CD4-positive, alpha-beta T cell treated with Interleukin-15 for 4 hours (primary cell): ENCODE measurements at places on chromosomes 7 and 10.

- no peak for DNase-seq
Measured at GRCh38 chr7:33946094-33946699, 40.9 kb downstream of the BMPER start.

- no peak for DNase-seq
Measured at GRCh38 chr7:134702366-134703240, 56.0 kb downstream of the BPGM start.

DNA sequence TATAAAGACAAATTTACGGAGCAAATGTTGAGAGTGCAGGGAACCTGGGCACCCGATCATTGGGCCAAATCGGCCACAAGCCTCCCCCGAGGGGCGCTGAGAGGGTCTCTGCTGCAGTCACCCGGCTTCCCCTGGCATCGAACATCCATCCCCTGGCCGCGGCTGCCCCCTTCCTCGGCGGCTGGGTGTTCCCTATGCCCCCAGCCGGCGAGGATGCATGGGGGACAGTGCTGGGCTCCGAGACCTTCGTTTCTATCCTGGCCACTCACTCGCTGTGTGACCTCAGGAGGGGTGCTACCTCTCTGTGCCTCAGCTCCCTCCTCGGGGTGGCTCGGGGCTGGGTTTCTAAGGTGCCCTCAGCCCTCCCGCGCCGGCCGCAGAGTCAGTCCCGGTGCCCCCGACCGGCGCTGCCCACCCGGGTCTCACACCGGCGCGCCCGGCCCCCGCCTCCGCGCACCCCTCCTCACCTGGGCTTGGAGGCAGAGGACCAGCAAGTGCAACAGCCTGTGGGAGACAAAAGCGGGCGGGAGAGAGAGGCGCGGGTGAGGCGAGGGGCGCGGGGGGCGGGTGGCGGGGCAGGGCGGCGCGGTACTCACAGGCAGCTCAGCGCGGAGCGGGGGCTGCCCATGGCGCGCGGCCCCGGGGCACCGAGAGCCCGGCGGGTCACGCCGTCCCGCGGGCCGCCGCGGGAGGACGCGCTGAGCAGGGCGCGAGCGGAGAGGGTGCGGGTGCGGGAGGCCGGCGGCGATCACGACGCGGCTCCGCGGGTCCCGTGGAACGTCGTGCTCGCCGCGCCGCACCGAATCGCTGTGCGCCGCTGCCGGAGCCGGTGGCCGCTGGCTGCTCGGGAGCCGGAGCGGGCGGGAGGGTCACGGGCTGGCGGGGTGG lies at the start of gene FGF8:
TSS of gene FGF8 (minus strand) at position 842 of the 888 bp plus-strand sequence. CDS start at position 628, 214 bp downstream.
- DNase-seq, result no peak

DNA sequence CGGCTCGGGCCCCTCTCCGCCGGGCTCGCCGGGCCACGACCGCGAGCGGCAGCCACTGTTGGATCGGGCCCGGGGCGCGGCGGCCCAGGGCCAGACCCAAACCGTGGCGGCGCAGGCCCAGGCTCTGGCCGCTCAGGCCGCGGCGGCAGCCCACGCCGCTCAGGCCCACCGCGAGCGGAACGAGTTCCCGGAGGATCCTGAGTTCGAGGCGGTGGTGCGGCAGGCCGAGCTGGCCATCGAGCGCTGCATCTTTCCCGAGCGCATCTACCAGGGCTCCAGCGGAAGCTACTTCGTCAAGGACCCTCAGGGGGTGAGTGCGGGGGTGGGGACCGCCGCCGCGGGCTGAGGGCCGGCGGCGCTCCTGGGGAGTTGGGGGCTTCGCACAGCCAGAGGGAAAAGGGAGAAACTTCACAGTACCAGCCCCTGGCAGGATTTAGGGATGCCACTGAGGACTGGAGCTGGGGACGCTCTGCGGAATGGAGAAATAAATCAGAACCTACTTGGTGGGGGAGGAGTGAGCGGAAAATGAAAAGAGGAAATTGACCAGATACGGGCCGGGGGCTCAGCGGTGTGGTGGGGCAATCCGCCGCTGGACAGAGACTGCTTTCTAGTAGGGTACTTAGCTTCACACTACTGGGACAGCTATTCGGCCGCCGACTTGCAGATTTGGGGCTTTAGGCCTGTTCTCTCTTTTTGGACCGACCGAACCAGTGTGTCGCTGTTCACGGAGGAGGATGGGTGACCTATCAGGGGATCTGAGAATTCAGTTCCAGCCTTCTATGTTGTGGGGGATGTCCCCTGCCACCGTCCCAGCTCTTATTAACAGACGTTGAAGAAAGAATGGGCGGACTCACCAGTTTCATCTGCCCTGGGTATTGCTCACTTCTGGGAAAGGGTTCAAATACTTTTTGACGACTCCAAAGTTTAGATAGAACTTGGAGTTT lies 669 bp downstream of the PI4K2A start:
- no peak for DNase-seq

DNA sequence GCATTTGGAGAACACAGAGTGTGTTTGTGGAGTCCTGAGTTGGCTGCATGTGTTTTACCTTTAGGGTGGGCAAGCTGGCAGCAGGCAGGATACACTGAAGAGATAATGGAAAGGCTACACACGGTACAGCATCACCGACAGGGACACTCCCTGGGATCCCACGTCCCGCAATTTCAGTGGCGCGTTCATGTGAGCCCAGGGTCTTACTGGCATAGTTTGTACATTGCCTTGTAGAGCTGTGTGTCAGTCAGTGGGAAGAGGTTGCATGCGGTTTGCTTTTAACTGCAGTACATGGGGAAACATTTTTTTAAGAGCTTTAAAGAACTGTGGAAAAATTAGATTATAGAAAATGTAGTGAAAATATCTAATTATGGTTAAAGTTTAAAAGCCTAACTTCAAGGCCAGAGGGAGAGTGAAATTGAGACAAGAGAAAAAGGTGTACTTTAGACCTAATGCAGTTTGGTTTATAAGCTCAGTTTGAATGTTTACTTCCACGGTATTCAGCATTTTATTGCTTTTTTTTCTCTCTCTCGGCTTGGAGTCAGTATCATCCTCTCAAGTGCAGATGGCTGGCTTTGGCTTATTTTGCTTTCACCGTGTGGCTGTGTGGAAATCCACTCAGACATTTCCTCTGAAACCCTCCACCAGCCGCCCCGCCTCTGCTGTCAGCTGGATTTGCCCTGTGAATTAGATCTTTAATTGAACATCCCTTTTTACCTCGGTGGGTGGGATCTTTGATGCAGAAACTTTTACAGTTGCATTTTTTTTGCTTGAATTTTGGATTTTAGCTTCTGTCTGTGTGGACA lies 364.2 kb upstream of the COBL start:
- no peak for DNase-seq

DNA sequence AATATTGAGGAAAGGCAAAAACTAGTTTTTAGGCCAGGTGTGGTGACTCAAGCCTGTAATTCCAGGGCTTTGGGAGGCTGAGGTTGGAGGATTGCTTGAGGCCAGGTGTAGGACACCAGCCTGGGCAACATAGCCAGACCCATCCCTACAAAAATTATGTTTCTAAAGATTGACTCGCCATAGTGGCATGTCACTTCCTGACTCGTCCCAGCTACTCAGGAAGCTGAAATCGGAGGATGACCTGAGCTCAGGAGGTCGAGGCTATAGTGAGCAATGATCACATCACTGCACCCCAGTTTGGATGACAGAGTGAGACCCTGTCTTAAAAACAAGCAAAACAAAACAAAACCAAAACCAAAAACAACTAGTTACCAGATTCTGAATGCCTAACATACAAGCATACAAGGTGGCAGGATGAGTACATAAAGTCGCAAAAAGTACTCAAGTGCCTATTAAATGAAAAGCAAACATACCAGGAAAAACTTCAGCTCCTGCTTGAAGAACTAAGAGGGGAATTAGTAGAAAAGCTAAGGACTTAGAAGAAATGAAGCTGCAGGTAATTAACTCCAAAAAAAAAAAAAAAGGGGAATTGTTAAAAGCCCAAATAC lies 14.1 kb downstream of the ZNF398 start:
- no peak for DNase-seq

- no peak for DNase-seq
Measured at GRCh38 chr10:8225187-8225586, 170.7 kb downstream of the GATA3 start.

GRCh38 chr10:5775685-5776084 lies 37.5 kb downstream of the GDI2 start:
- peak; percentile 72 for DNase-seq

GRCh38 chr10:58985216-58985615 lies 191.2 kb upstream of the PHYHIPL start:
- no peak for DNase-seq

DNA sequence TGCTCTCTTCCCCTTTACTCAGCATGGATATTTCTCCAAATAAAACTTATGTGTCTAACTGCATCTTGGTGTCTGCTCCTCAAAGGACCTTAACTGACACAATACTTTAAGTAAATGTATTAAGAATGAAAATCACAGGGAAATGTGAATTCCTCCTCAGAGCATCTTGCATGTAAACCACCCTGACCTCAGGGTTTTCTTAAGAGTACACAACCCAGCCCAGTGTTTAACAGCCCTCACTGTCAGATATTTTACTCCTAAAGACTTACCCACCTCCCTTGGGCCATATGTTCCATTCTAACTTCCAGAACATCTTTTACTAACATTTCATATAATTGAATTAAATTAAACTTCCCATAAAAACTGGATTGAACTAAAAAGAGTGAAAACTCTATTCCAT lies 315.3 kb downstream of the HPSE2 start:
- no peak for DNase-seq

GRCh38 chr10:2650328-2650727 lies 417.0 kb upstream of the PFKP start:
- no peak for DNase-seq

DNA sequence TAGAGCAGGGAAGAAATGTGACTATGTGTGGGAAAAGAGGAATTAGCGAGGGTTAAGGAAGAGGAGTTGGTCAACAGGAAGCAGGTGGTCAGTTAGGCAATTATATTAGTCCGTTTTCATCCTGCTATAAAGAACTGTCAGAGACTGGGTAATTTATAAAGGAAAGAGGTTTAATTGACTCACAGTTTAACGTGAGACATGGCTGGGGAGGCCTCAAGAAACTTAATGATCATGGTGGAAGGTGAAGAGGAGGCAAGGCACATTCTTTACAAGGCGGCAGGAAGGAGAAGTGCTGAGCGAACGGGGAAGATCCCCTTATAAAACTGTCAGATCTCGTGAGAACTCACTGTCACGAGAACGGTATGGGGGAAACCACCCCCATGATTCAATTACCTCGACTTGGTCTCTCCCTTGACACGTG lies 35.0 kb downstream of the RAMP3 start:
- DNase-seq, result no peak

DNA sequence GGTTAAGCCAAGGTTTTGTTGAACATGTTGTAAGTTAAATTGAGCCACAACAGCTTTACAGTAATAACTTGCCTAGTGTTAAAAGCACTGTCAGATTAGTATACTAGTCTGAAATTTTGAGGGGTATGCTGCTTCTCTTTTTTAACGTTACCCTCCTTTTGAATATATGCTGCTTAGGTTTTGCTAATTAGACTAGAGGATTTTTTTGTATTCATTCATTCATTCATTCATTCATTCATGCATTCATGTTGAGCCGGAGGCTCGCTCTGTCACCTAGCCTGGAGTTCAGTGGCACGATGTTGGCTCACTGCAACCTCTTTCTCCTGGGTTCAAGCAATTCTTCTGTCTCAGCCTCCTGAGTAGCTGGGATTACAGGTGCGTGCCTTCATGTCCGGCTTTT lies 24.7 kb downstream of the DNAJB6 start:
- DNase-seq, result no peak

GRCh38 chr10:114754445-114755320 lies 66.9 kb upstream of the FHIP2A start:
- no peak for DNase-seq

DNA sequence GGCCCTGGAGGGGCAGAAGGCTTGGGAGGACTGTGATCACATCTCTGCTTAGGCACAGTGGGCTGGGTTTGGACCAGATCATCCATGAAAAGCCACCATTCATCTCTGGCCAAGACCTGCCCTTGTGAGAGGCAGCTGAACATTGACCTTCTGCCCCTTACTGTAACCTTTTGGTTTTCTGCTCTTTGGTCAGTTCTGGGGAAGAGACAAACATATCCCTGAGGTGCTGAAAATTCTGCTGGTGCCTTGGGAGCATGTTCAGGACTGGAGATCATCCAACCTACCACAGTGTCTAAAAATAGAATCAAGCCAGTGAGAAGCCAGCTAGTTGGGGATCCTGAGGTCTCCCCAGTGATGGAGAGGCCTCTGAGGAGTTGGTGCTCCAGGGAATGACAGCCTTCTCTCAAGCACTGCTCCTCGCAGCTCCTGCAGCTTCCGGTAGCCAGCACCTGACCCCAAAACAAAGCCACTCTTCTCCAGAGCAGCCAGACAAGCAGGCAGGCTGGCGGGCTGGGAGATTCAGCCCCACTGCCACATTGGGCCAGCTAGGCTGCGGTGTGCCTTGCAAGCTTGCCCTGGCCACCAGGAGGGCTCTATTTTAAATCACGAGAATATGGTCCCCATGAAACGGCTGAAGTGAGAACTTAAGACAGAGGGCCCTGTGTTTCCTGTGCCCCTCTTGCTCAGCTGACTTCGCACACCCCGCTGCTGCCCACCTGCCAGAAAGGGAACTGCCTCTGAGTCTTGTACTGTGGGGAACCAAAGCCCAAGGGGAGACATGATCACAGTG lies 37.8 kb upstream of the UBE2H start:
- DNase-seq, result no peak

- no peak for DNase-seq
Measured at GRCh38 chr10:130638991-130639390, 502.8 kb downstream of the GLRX3 start.

GRCh38 chr10:12639996-12640944 lies 290.9 kb downstream of the CAMK1D start:
- no peak for DNase-seq

- no peak for DNase-seq
Measured at GRCh38 chr10:126491476-126491875, 103.2 kb upstream of the ADAM12 start.

DNA sequence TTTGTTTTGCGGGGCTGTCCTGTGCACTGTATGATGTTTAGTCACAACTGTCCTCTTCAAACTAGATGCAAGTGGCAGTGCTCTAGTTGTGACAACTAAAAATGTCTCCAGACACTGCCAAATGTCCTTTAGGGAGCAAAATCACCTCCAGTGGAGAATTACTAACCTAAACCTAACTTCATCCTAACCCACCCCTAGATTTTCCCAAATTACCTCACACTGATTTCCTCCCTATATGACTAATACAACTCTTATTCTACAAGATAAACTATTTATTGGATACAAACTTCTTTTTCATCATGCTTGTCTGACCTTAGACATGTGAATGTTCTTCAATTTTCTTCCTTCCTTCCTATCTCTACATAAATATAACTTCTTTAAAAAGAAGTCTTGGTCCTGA lies 26.4 kb downstream of the PNPLA8 start:
- DNase-seq, result no peak

GRCh38 chr7:117630501-117630900 lies 150.7 kb downstream of the CFTR start:
- DNase-seq, result no peak

DNA sequence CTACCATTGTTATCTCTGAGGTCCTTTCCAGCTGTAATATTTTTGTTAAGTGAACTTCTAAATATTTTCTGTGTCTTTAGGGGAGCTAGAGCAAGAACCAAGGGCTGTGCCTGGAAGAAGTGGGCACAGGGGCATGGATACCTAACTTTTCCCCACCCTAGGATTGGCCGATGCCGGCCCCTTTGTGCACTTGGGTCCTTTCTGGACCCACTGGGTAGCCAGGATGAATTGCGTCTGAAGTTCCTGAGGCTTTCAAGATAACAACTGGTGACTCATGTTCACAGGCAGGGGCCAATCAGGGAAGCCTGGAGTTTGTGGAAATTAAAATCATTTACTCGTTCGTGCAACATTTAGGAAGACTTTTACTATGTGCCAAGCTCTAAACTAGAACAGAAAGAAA lies 758 bp downstream of the DPCD start:
- DNase-seq, result no peak
